ENCODE measurements at places on chromosomes 16 and 17.

DNA sequence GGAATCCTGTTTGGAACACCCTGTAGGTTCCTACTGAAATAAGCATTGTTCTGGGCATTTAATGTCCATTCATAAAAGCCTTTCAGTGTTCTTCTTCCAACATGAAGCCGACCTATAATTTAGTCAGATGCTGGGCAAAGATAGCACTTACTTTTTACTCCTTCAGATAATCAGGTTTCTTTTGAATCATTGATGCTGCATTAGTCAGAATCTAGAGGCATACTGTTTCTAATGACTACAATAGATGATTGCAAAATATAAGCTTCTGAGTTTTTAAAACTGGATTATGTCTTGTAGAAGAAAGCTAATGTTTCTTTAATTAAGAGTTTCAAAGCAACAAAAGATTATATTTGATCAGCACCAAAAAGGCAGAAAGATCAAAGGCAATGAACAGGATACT lies 16.0 kb downstream of the MMD start:
- no peak for DNase-seq

DNA sequence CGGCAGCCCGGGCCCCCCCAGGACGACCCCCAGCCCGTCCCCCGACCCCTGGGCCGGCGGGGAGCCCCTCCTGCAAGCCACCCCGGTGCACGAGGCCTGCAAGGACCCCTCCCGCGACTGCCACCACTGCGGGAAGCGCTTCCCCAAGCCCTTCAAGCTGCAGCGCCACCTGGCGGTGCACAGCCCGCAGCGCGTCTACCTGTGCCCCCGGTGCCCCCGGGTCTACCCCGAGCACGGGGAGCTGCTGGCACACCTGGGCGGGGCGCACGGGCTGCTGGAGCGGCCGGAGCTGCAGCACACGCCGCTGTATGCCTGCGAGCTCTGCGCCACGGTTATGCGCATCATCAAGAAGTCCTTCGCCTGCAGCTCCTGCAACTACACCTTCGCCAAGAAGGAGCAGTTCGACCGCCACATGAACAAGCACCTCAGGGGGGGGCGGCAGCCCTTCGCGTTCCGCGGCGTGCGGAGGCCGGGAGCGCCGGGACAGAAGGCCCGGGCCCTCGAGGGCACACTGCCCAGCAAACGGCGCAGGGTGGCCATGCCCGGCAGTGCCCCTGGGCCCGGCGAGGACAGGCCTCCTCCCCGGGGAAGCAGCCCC lies 15.6 kb upstream of the ZFPM1 start:
- peak; percentile 26 for DNase-seq

- no peak for DNase-seq
Measured at GRCh38 chr17:80874866-80875445, 116.7 kb upstream of the CHMP6 start.

DNA sequence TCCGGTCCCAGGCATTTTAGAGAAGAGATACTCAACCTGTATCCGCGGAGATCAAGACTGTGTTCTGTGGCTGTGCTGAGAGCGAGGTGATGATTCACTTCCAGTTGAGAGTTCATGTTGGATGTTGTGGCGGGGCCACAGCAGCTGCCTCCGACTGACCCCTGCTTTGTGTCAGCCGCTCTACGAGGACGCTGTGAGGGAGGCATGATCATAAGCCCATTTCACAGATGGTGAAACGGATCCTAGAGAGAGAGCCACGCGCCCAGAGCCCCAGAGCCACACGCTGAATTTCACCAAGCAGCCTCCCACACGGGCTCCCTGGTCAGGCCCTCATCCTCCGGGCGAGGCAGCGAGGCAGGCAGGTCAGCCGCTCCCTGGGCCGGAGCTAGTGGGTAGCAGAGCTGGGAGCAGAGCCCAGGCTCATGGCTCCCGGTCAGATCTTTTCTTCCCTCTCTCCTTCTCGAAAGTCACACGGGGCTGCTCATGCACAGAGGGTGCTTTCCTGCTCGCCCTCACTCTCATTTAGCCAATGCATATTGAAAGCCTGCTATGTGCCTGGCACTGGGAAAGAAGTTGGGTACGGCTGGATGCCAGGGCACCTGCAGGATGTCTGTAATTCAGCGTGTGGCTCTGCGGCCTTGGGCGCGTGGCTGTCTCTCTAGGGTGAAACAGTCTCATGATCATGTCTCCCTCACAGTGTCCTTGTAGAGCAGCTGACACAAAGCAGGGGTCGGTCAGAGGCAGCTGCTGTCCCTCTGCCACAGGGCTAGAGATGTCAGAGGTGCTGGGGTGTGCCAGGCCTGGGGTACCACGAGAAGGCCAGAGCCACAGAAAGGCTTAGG lies 155.6 kb upstream of the CHMP6 start:
- no peak for DNase-seq

DNA sequence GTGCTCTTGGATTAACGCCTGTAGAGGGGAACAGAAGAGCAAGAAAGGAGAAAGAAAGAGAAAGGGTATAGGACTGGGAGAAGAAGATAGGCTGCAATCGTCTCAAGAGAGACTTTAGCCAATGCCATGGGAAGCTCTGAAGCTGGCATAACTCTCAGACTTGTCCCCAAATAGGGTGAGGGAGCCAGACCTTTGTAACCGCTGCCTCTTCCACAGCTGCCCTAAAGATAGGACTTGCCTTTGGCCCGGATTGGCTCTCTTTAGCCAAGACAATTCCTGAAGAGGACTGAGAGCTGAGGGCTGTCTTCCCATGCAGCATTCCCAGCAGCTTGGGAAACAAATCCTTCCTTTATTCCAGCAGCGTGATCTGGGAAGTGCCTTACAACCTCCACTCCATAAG lies 20.8 kb upstream of the MMD start:
- no peak for DNase-seq

DNA sequence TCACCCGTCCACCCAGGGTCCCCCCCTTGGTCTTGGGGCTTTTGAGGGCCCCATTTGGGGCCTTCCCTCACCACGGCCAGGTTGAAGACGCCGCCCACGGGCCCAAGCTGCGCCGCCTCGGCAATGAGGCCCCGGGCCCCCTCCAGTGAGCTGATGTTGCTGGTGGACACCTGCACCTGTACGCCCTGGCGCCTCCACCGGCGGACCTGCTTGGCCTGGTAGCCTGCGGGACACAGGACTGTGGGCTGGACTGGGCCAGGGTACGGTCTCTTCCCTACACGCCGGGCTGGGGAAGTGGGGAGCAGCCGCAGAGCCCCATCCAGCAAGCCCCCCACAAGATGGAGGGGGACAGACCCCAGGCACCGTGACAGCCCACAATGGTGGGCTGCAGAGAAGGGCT lies 15.6 kb downstream of the FASN start:
- DNase-seq = no peak

GRCh38 chr16:88358023-88358420 lies 24.7 kb upstream of the ZNF469 start:
- no peak for DNase-seq

GRCh38 chr17:10243883-10244844 lies 45.8 kb upstream of the GAS7 start:
- no peak for DNase-seq

DNA sequence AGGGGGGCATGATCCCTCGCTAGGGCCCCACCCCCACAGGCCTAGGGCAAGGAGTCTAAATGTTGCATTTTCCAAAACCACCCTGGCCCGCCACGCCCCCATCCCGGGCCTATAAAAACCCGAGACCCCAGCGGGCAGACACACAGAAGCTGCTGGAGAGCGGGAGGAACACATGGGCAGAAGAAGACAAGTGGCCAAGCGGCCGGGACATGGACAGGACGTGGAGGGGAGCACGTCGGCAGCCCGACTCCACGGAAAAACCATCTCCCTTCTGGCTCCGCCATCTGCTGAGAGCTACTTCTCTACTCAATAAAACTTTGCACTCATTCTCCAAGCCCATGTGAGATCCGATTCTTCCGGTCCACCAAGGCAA lies 34.1 kb upstream of the ENPP7 start:
- DNase-seq = no peak

DNA sequence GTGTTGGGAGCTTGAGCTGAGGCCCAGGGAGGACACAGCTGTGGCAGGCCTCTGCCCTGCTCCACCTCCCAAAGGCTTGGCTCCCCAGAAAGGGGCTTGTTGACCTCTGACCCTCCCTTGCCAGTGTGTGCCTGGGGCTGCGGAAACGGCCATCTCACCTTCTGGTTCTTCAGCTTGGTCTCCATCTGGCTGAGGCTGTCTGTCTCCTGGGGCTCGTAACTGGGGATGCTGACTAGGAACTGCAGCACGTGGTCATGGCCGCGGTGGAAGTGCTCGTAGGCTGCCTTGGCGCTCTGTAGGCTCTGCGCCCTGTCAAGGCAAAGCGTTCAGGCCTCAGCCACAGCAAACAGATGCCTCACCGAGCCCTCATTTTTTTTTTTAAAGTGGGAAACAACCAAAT lies 42.7 kb downstream of the UBN1 start:
- no peak for DNase-seq

GRCh38 chr16:24085666-24086065 lies 170.5 kb upstream of the CACNG3 start:
- no peak for DNase-seq

GRCh38 chr17:29113334-29113733 lies 66.9 kb downstream of the MYO18A start:
- DNase-seq = no peak

- DNase-seq = no peak
Measured at GRCh38 chr16:57348327-57348726, 10.3 kb upstream of the CCL22 start.

GRCh38 chr17:60909405-60909804 lies 231.8 kb downstream of the BCAS3 start:
- DNase-seq = no peak

GRCh38 chr16:24088767-24089166 lies 167.4 kb upstream of the CACNG3 start:
- no peak for DNase-seq

DNA sequence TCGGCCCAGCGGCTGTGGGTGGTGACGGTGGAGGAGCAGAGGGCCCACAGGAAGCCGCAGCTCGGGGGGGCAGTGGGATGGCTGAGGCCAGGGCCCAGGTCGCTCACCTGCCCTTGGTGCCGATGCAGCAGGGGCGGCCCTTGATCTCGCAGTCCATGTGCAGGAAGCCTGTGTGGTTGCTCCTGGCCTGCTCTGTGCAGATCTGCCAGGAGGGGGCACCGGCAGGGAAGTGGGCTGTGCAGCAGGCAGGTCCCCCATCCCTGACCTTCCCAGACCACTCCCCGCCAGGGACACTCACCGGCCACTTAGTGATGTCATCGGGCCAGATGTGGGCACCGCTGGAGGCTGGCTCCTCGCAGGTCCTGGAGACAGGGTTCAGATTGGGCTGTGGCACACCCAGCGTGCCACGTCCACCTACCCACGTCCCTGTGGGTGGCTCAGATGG lies 6.2 kb downstream of the AANAT start:
- no peak for DNase-seq

GRCh38 chr17:4014148-4014927 lies 50.1 kb upstream of the ATP2A3 start:
- no peak for DNase-seq

- DNase-seq = no peak
Measured at GRCh38 chr17:67365738-67366192, 612 bp downstream of the PSMD12 start.

- DNase-seq = peak; percentile 65
Measured at GRCh38 chr17:37490022-37490587, 414 bp downstream of the DUSP14 start.

- DNase-seq = no peak
Measured at GRCh38 chr16:30691907-30692306, 7.1 kb upstream of the SRCAP start.

- no peak for DNase-seq
Measured at GRCh38 chr17:3551189-3551588, 6.4 kb downstream of the TRPV3 start.

- no peak for DNase-seq
Measured at GRCh38 chr17:66579556-66579955, 255.4 kb upstream of the CACNG5 start.

GRCh38 chr17:78316867-78317789 lies 42.7 kb downstream of the SOCS3 start:
- DNase-seq = no peak

GRCh38 chr16:29921034-29921385 lies 5.0 kb downstream of the KCTD13 start:
- DNase-seq = no peak

- peak; percentile 57 for DNase-seq
Measured at GRCh38 chr17:5282642-5283217, 646 bp downstream of the RABEP1 start.

- no peak for DNase-seq
Measured at GRCh38 chr16:68711421-68712139, 25.5 kb upstream of the CDH1 start.

GRCh38 chr16:87383505-87384161 lies at the start of gene FBXO31:
Gene FBXO31 (minus strand): TSS chr16:87383776. CDS start chr16:87383744, 32 bp downstream.
- peak; percentile 83 for DNase-seq

DNA sequence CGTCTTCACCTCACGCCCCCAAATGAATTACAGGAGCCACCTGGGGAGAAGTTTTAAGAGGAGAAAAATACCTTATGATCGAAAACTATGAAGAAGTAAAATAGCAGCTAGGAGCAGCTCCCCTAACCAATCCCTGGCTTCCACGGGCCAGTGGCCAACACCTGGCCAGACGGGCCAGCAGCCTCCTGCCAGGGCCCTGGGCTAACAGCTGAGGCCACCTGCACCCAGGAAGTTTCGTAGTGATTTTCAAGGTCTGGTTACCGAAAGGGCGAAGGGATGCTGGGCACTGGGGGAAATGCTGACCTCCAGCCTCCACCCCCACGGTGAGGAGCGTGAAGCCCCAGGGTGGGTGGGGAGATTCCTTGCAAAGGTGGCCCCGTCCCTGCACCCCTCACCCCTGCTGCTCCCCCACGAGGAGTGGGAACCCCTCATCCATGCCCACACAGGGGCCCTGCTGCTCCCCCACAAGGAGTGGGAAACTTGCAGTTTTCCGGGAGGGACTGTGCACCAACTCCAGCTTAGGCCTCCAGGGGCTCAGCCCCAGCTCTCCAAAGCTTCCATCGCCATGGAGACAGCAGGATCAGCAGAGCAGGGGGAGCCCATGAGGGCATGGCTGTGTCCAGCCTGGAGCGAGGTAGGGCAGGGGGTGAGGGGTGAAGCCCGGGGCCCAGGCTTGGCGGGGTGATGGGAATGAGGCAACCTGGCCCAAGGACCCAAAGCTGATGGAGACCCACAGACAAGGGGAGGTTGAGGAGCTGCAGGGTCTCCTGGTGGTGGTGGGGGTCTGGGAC lies 31.9 kb upstream of the ACSF3 start:
- no peak for DNase-seq

Data from stimulated activated CD8-positive, alpha-beta memory T cell treated with anti-CD3 and anti-CD28 coated beads, Interleukin-15, amount 100 ng/mL, for 4 hours (primary cell).